ENCODE measurements at places on chromosomes 13 and 19. TPM values are rescaled to one million over a fixed set of nuclear protein-coding genes. Genes with fewer than 3 reads are reported as not detected.

DNA sequence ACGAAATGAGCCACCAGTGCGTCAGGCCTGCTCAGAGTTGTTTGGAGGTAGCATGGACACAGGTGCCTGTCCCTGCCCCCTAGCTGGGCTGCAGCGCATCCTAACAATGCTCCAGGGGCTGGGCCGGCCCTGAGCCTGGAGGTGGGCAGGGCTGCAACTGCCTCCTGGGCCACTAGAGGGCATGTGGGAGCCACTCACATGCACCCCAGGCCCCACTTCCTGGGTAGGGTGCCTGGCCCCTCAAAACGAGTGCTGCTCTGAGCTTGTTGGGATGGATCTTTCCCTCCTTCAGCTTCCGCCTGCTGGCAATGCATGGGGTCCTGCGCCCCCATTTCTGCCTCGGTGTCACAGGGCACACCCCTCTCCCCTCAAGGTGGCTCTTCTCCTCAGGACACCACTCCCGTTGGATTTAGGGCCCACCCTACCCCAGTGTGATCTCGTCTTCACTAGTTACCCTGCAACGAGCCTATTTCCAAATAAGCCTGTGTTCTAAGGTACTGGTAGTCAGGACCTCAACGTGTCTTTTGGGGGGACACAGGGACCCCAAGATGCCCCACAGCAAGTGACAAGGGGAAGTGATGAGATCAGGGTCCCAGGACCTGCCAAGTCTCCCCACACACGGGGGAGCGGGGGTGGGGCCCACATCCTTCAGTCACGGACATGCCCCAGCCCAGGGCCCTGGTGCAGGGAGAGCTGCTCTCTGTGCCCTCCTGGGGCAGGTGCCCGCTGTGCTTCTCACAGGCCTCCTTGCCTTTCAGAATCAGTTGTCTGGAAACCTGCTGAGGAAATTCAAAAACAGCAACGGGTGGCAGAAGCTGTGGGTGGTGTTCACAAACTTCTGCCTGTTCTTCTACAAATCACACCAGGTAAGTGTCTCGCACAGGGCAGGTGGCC, 131.3 kb downstream of the STK24 start:
- peak; percentile 75 for DNase-seq

DNA sequence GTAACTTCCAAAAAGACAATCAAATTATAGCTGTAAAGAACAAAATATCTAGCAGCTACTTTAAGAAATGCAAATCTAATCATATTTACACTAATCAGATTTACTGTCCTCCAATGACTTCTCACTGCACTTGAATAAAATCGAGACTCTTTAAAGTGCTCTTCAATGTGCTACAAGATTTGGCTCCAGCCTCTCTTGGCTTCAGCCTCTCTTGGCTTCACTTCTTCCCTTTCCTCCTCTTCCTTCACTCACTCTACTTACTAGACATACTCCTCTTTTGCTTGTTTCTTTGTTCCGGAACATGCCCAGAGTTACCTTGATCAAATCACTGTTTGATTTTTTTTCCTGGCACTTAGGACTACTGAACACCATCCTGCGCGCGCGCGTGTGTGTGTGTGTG, 495.4 kb downstream of the LMO7 start:
- DNase-seq, result no peak

HCST gene
- not detected for total RNA-seq

DNA sequence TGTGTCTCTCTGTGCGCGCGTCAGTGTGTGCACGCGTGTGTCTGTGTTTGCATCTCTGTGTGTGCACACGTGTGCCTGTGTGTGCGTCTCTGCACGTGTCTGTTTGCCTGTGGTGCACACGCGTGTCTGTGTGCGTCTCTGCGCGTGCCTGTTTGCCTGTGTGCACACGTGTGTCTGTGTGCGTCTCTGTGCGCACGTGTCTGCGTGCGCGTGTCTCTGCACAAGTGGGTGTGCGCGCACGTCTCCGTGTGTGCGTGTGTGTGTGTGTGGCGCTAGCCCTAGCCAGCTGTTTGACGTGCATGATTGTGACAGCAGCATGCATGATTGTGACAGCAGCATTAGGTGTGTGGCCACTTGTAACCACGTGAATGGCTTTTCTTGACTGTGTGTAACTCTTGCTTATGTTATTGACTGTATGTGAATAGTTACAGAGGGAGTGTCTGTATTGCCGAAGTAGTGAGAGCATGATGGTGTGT, 31.1 kb downstream of the ZNF146 start:
- DNase-seq, result no peak

DNA sequence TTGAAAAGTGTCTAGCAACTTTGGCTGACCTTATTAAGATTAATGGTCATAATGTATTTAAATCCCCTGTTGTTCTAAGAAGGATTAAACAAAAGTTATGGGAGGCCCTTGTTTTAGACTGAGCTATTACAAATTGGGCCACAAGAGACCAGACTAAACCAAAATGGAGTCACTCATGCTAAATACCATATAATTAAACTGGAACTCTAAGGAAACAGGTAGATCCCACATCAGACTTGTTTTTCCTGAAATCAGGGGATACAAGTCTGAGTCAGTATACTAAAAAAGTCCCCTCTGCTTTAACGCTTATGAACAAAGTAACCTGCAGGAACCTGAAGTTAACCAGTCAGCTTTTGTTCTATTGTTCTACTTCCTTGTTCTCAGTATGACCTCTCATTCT, 305.9 kb upstream of the SGCG start:
- DNase-seq, result no peak

DNA sequence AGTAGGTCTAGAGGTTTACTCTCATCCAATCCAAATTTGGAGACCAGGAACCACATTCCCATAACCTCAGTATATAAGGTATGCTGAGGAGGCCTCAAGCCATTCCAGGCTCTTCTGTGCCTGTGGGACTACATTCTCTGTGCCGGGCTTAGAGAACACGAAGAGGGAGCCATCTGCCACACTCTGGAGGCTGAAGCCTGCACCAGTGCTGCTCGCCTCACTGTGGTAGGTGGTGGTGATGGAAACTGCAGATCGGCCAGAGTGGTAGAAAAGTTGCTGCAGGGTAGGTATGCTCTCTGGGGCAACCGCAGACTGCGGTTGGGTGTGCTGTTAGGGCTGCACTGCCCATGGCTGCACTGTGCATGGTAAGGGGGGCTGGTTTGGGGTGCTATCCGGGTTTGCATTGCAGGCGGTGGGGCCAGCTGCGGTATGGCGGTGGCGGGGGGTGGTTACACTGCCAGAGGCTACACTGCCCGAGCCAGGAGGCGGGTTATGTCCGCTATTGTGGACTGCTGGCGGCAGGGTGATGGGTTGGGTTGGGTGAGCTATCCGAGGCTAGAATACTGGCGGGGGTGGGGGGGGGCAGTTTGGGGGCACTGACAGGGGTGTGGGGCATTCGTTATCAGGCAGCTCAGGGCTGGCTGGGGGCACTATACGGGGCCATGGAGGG, 145.0 kb downstream of the TNFRSF19 start:
- no peak for DNase-seq

RUBCNL gene
- 0.37 TPM for total RNA-seq

DNA sequence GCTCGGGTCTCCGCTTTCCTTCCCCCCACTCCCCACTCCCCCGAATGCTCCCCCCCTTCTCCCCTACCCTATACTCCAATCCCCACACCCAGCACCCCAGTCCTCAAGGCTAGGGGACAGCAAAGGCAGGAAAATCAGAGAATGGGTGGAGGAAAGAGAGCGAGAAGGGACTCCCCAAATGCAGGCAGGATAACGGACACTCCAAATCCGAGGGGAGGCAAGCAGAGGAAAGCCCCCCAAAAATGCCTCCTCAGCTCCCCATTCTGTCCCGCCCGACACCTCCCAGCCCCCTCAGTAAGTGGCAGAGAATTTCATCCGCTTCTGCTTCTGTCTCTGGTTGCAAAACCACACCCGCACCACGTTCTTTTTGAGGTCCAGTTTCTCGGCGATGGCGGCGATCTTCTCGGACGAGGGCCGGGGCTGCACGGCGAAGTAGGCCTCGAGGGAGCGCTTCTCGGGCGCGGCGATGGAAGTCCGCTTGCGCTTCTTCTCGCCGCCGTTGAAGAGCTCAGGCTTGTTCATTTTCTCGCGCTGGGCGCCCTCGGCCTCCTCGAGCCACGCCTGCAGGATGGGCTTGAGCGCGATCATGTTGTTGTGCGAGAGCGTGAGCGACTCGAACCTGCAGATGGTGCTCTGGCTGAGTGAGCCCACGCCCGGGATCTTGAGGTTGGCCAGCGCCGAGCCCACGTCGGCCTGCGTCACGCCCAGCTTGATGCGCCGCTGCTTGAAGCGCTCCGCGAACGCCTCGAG, 2.1 kb downstream of the POU4F1 start:
- DNase-seq, result no peak

MBD3L2 gene
- total RNA-seq, result not detected

DNA sequence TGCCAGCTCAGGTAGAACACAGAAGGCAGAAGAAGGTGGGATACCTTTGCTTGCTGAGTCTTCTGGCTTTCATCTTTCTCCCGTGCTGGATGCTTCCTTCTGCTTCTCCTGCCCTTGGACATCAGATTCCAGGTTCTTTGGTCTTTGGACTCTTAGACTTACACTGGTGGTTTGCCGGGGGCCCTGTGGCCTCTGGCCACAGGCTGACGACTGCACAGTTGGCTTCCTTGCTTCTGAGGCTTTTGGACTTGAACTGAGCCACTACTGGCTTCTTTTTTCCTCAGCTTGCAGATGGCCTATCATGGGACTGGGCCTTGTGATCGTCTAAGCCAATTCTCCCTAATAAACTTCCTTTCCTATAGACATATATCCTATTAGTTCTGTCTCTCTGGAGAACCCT, 19.8 kb upstream of the ZNF331 start:
- no peak for DNase-seq

- no peak for DNase-seq
Measured at GRCh38 chr13:45413826-45414307, 4.3 kb downstream of the SLC25A30 start.

GRCh38 chr13:112977091-112977490, 8.1 kb downstream of the MCF2L start:
- no peak for DNase-seq

DNA sequence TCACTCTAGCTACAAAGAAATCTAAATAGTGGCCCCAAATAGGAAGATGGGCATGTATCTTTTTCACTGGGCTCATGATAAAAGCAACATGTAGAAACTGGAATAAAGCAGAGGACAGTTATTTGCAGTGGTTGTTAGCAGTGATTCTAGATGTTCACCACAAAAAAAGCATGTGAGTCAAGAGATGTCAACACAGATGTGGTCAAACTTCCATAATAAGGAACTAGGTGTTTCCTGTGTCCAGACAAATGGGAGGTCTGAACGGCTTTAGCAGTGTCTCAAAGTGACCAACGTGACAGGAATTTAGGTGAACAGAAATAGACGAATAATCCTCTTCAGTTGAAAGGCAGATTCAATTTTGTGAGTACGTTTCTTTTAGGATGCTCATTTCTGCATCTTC, 162.7 kb downstream of the TBC1D4 start:
- no peak for DNase-seq

GRCh38 chr19:51090471-51090870, 7.8 kb upstream of the KLK14 start:
- no peak for DNase-seq

DIAPH3 gene
- 21.2 TPM for total RNA-seq

PSG2 gene
- total RNA-seq, result not detected

SLC5A5 gene
- not detected for total RNA-seq

TGFBR3L gene
- total RNA-seq, result 4.5 TPM

ZNF98 gene
- total RNA-seq, result not detected

PNMA8A gene
- total RNA-seq, result 7.6 TPM

MYPOP gene
- total RNA-seq, result 7.0 TPM

- peak; percentile 66 for DNase-seq
Measured at GRCh38 chr19:11130824-11131455, 24.6 kb downstream of the SPC24 start.

- DNase-seq, result no peak
Measured at GRCh38 chr13:108816375-108816774, 187.0 kb downstream of the MYO16 start.
